Activated CD8-positive, alpha-beta T cell treated with anti-CD3 and anti-CD28 coated beads for 36 hours (primary cell): ENCODE measurements at places on chromosomes 6 and 20.

GRCh38 chr6:106591111-106591825 lies 38.0 kb downstream of the RTN4IP1 start:
- no peak for DNase-seq

DNA sequence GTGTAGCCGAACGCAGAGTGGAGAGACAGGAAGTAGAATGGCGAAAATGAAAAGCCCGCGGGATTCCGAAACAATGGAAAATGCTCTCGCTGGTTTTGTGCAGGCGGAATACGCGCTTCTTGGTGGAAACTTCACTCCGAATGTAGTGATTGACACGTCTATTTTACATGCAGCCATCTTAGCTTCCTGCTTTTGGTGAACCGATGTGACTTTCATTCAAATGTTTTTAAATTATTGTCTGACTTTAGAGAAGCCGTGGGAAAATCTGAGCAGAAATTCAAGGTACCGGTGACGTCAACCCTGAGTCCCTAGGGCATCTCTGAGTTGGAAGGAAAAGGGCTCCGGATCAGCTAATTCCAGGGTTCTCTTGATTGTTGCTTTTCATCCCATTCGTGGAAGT lies 11.4 kb downstream of the GPX5 start:
- DNase-seq = no peak

DNA sequence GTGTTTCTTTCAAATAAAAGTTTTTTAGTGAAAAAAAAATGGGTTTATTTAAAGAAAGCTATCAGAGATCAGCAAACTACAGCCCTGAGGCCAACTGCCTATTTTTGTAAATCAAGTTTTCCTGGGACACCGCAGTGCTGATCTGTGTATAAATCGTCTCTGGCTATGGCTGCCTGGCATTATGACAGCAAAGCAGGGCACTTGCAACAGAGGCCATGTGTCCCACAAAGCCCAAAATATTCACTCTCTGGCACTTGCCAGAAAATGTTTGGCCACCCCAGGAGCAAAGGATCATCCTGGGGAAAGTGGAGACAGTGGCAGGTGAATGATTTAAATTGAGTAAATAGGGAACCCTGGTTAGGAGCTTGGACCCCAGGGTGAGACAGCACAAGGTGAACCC lies 291.6 kb downstream of the PREX1 start:
- no peak for DNase-seq

DNA sequence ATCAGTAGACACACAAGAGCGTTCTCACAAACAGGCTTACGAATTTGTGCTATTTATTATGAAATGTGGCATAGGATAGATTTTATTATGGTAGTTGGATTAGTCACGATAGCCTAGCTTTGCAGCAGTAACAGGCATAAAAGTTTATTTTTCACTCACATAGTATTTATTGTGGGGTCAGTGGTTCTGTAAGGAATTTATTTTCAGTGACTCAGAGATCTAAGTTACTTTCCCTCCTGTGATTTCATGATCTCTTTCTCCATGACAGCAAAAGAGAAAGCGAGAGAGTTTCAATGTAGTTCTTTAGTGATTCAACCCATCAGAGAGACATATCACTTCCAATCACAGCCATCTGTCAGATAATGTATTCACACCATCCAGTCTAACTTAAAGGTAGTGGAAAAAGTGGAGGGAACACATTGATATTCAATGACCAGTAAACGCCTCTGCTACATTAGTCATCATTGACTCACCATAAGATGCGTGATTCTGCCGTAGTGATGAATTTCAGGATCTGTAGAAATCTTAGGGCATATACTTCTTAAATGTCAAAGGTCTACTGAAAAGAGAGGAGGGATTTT lies 605.5 kb downstream of the HDGFL1 start:
- DNase-seq = no peak

- no peak for DNase-seq
Measured at GRCh38 chr6:112744827-112745226, 397.7 kb downstream of the RFPL4B start.

DNA sequence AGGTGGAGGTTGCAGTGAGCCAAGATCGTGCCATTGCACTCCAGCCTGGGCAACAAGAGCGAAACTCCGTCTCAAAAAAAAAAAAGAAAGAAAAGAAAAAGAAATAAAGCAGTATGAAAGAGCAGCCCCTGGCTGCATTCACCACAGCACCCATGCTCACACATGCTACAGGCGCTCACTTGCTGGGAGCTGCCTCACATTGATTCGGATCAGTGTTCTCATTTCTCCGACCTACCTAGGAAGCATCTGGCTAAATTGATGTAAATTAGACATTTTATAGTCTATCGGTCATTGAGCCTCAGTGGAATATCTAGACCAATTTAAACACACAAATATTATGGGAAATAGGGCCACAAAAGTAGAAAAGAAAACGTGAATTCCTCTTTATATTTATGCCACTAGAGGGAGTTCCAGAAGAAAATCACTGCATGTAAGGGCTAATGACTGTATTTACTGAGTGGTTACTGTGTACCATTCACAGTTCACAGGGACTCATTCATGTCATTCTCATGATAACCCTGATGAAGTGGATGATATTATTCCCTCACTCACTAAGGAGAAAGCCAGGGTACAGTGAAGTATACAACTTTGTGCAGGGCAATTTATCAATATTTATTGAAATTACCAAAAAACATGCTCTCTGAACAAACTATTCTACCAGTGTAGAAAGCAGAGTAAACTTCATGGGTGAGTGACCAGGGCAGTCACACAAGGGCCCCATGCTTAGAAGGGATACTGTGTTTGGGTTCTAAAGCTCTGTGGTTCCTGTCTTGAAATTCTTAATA lies 5.3 kb upstream of the MOG start:
- peak; percentile 12 for DNase-seq

GRCh38 chr6:21220271-21220987 lies 373.1 kb upstream of the SOX4 start:
- DNase-seq = no peak

- DNase-seq = peak; percentile 6
Measured at GRCh38 chr6:63904650-63905248, 269.1 kb downstream of the PHF3 start.

GRCh38 chr6:26485112-26485780 lies 14.9 kb upstream of the BTN1A1 start:
- DNase-seq = no peak

DNA sequence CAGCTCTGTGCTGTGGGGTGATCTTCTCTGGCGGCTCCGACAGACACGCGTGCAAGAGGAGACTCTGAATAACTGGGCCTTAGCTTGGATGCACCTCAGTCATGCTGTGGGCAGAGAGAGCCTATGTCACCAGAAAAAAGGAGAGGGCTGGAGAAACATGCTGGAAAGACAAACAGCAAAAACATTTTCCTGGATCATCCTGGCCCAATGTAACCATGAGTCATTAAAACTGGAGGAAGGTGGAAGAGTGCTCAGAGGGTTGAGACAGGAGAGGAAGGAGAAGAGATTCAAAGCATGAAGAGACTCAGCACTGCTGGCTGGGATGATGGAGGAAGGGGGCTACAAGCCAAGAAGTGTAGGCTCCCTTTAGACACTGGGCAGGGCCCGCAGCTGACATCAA lies 292.0 kb downstream of the CDH26 start:
- DNase-seq = no peak

GRCh38 chr6:10175362-10175761 lies 239.5 kb downstream of the TFAP2A start:
- no peak for DNase-seq

- DNase-seq = no peak
Measured at GRCh38 chr20:33191484-33191883, 23.5 kb downstream of the BPIFA2 start.

- DNase-seq = peak; percentile 3
Measured at GRCh38 chr6:121437851-121438651, 2.6 kb downstream of the GJA1 start.

- DNase-seq = no peak
Measured at GRCh38 chr6:22529866-22530265, 39.5 kb upstream of the HDGFL1 start.

DNA sequence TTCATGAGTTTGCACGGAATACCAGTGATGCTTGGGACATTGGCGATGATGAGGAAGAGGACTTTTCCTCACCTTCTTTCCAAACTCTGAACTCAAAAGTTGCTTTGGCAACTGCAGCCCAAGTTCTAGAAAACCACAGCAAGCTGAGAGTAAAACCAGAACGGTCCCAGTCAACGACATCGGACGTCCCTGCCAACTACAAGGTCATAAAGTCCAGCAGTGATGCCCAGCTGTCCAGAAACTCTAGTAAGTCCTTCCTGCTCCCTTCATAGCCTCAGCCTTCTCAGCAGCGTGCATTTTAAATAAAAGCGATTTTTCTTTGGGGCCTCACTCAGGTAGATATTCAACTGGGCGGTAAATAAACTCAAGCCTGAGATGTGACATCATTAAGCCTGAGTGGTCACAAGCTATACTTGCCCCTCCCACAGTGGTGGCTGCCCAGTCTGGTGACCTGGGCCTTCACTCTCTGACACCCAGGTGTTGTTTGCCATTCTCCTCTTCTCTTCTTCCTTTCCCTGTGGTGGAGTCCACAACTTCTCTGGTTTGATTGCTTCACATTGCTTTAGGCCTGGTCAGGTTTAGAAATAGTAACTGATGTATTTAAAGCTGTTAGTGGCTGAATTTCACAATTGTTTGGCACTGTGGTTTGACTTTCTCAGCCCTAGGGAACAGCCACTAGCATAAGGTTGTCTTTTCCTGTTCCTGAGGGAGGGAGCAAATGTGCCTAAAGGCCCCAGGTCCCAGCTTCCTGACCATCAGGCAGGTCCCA lies 21.6 kb upstream of the TMEM217 start:
- no peak for DNase-seq
